Right cardiac atrium (tissue), 5 donors: ENCODE measurements at places on chromosomes 5 and 9. TPM values are rescaled to one million over a fixed set of nuclear protein-coding genes. Genes with fewer than 3 reads are reported as not detected.

CACNA1B gene
- total RNA-seq, result 0.09 TPM

FAM221B gene
- total RNA-seq, result not detected

PIP5KL1 gene
- 1.3 TPM for total RNA-seq

PCA3 gene
- total RNA-seq, result not detected

EQTN gene
- not detected for total RNA-seq

TJP2 gene
- total RNA-seq, result 54.5 TPM

ACTL7B gene
- total RNA-seq, result not detected

NOXA1 gene
- total RNA-seq, result 4.3 TPM

BRINP1 gene
- total RNA-seq, result 1.1 TPM

IL5 gene
- not detected for total RNA-seq

ARRDC3 gene
- 25.8 TPM for total RNA-seq

PNPLA7 gene
- 13.0 TPM for total RNA-seq

IFNE gene
- total RNA-seq, result not detected

P4HA2 gene
- total RNA-seq, result 72.2 TPM

SLC36A3 gene
- not detected for total RNA-seq

FREM1 gene
- 3.9 TPM for total RNA-seq

HTR4 gene
- 8.8 TPM for total RNA-seq

SEMA6A gene
- total RNA-seq, result 9.4 TPM

ZNF454 gene
- 2.9 TPM for total RNA-seq

XRCC4 gene
- total RNA-seq, result 7.2 TPM

ACSL6 gene
- 6.7 TPM for total RNA-seq

MOB3B gene
- total RNA-seq, result 2.0 TPM

CARTPT gene
- total RNA-seq, result not detected

SYNPO gene
- 598 TPM for total RNA-seq

CRHBP gene
- 3.8 TPM for total RNA-seq

ARID3C gene
- total RNA-seq, result not detected

KIF4B gene
- not detected for total RNA-seq

CBY3 gene
- total RNA-seq, result not detected

LCN15 gene
- 1.3 TPM for total RNA-seq

LECT2 gene
- total RNA-seq, result not detected

HAVCR2 gene
- 4.9 TPM for total RNA-seq

MYMK gene
- total RNA-seq, result not detected

GABRA1 gene
- not detected for total RNA-seq

FAM151B gene
- total RNA-seq, result 2.0 TPM

SMIM32 gene
- total RNA-seq, result not detected

GPR150 gene
- total RNA-seq, result 0.25 TPM

SPATA31E1 gene
- not detected for total RNA-seq

ORM2 gene
- not detected for total RNA-seq

RNF145 gene
- 31.9 TPM for total RNA-seq

NKD2 gene
- total RNA-seq, result 8.6 TPM

FAXDC2 gene
- 12.7 TPM for total RNA-seq

PIK3R1 gene
- 170 TPM for total RNA-seq

RNF180 gene
- 27.2 TPM for total RNA-seq

SLC26A2 gene
- 6.9 TPM for total RNA-seq

DEPDC1B gene
- not detected for total RNA-seq

SPATA31D4 gene
- total RNA-seq, result not detected

TNFSF15 gene
- not detected for total RNA-seq

C6 gene
- total RNA-seq, result 322 TPM

IL9 gene
- not detected for total RNA-seq

FAM153A gene
- 15.7 TPM for total RNA-seq
